ENCODE measurements at places on chromosomes 16 and 17. TPM values are rescaled to one million over a fixed set of nuclear protein-coding genes. Genes with fewer than 3 reads are reported as not detected.

Gene CETP
- total RNA-seq: 0.14 TPM

Gene ZNF785
- total RNA-seq: 15.2 TPM

Gene TBC1D3I
- 1.3 TPM for total RNA-seq

Gene TPSD1
- not detected for total RNA-seq

DNA sequence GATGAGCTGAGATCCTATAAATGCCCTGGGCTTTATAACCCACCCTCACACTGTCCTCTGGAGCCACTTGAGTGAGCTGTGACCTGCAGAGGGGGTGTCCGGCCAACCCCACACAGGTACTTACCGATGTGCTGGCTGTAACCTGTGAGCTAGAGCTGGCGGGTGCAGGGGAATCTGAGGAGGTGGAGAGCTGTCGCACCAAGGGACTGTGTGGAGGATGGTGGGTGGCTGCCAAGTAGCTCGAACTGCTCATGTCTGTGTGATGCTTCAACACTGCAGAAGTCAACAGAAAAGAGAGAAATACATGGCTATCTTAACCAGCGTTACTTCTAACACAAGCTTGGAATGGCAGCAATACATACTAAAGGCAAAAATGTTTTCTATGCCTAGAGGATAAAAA is 39.4 kb downstream of the STH start:
- no peak for DNase-seq

DNA sequence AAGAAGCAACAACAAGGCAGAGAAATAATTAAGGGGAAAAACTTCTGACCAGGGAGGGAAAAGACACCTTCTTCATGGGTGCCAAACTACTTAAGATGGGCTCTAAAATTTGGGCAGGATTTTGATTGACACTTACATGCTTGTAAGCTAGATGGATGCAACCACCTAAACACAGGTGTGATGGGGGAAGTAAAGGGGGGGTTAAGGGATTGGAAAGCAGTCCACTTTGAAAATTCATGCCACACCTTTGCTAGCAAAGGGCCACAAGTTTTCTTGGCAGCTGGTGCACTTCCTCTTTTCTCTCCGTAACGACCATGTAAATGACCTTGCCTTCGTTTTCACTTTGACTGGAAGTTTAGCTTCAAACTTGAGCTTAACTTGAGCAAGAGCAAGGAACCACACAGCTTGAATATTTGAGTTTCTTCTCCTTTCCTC is 14.3 kb upstream of the PRKAR1A start:
- peak; percentile 25 for DNase-seq

DNA sequence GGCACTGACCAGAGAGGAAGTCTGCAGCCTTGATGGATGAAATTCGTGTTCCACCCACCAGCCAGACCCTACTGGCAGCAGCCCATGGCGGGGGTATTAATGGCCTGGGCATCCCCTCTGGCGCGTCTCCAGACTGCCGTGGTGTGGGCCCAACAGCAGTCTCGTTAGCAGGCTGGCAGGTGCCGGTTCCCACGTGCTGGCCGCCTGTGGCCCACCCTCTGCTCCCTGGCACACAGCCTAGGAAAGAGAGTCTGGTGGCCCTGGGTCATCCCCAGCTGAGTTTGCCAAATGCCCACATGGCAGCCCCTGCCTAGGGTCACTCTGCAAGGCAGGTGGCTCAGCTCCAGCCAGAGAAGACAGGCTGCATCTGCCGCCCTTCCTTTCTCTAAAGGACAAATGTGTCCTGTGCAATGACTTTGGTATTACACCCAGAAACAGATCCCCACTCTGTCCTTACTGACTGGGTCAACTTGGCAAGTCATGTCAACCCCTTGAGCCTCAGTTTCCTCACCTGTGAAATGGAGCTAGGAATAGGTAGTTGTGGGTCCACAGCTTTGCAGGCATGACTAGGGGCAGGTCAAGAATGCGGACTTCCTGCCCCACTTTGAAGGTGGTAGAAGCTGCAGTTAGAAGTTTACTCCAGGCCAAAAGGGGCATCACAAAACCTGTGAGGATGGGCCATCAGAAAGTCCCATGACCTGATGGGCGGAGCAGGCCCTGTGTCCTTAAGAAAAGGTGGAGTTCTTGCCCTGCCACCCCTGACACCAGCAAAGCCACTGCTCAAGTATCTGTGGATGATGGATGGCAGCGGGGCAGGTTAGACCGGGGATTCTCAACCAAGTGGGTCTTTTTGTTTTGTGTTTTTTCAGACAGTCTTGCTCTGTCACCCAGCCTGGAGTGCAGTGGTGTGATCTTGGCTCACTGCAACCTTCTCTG is 76.6 kb downstream of the ABCC6 start:
- no peak for DNase-seq

Measured in natural killer cell (primary cell).